ENCODE measurements at places on chromosomes 11 and 22.

- DNase-seq: no peak
Observed at GRCh38 chr11:77467233-77467632, 6.7 kb downstream of the PAK1 start.

- DNase-seq: no peak
Observed at GRCh38 chr11:34308049-34308912, 49.5 kb downstream of the ABTB2 start.

DNA sequence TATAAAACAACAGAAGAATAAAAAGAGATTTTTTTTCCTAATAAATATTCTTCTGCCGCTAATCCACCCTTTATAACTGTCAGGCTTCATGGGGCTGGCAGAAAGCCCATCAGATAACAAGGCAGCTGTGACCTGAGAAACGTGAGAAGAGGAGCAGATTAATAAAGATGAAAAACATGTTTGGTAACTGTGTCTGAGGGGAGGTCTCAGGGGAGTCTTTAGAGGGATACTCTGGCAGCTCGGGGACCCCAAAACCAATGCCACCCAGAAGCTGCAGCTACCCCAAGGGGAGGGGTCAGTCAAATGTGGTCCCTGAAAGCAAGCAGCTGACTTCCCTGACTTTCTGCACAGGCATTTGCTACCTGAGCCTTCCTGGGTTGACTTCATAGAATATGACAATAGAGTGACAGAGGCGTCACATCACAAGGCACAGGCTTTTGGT lies 48.4 kb upstream of the POU2AF1 start:
- DNase-seq: no peak

GRCh38 chr11:104078245-104078644 lies 41.8 kb downstream of the DDI1 start:
- DNase-seq: no peak

DNA sequence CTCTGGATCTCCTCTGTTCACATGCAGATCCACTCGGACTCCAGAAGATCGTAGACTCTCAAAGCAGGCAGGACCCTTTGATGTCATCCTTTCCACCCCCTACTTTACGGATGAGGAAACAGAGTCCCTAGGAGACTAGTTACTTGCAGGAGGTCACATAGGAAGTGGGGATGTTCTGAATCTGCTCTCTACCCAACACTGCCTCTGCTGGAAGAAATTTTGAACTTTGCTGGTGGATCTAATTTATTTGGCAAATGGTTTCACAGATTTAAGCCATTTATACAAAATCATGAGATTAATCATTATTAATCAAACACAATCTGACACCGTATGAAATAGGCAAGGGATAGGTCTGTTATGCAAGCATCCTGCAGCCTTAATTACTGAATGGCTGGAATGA lies 55.0 kb upstream of the USP47 start:
- no peak for DNase-seq

GRCh38 chr22:25346859-25347751 lies 127.7 kb downstream of the CRYBB2 start:
- DNase-seq: no peak

DNA sequence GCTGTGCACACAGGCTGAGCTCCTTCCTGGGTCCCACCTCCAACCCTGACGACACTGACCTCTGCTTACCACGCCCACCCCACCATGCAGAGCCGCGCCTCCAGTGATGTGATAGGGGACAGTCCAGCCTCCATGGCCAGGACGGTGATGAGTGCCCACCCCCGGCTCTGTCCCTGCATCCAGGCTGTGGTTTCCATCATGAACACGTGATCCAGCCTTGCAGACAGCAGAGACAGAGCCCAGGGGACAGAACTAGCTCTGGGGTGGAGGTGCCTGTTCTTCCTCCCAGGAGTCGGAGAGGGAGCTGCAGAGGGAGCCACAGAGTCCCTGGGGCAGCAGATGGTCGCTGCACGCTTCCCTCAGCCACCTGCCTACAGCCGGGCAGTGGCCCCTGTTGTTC lies 42.6 kb upstream of the IGSF9B start:
- DNase-seq: no peak

DNA sequence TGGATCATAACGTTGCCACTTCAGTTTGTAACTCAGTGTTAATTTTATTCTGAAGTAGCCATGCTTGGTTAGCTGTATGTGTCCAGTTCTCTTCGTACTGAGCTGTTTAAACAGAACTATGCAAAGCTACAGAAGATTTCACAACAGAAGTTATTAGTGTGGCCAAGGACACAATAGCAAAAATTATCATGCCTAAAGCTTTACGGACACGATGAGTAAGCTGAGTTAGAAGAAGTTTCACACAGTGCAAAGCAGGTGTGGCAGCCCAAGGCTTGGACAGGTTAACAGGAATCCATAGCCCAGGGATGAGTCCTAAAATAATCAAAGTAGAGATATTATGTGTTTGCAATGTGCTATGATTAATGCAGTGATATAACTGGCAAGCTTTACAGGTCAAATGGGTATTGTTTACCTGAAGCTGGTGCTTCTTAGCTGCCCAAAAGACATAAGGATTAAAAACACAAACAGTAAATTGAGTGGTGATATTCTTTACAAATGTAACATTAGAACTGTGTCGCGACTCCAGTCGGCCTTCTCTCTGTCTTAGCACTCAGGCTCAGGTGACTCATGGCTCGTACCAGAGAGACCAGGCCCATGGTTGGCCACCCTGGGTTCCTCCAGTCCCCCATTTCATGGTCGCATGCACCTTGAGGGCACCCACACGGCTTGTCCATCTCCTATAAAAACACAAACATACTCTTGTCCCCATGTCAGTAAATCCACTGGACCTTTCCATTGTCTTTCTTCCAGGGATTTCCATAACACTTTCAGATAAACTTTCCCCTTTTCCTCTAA lies 35.5 kb upstream of the NCAM1 start:
- no peak for DNase-seq

All from stimulated activated CD4-positive, alpha-beta T cell treated with anti-CD3 and anti-CD28 coated beads, Interleukin-4, amount 100 ng/mL, for 24 hours (primary cell).